ENCODE measurements at places on chromosomes 2 and 18.
A peak's percentile ranks its signal among the peaks of the same experiment; 100 is the strongest.

DNA sequence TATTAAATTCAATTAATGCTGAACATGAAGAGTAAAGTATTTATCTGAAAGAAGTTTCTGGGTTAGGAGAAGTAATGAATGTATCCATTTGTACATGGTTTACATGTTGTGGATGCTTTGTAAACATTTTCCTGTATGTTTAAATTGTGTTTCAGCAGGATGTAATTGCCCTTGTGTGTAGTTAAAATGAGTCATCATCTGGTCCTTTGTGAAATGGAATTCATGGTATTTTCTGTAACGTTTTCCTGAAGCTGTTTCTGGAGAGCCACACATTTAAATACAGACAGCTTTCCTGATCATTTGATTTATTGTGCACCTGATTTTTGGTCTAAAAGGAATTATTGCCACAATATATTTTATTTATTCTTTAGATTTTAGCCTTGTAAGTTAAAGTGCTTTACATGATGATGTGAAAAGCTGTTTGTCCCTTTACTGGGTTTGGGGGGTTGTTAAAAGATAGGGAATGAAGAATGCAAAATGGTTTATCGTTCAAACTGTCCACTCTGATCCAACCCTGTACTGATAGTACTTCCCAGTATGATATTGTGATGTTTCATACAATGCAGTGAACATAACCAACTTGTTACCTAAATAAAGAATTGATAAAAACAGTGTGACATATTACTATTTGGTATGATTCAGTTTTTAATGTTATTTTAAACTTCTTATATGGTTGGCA is 41.7 kb upstream of the SLC3A1 start:
- DNase-seq: no peak

DNA sequence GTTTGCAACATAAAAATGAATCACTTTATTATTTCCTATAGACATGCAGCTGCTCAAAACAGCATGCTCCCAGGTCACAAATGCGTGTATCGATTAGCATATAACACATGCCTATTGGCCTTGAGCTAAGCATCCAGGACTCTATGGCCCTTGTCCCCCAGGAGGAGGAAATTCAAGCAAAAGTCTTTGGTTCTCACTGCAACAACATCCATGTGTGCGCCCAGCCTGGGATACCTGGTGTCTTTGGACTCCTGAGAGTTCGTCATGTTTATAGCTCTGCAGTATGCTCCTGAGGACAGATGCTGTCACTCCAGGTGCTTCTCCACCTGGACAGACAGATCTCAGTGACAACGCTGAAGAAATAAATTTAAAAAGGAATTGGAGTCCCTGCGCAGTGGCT is 284.6 kb downstream of the PHLPP1 start:
- DNase-seq: no peak

GRCh38 chr2:139613264-139613663 is 833.1 kb upstream of the NXPH2 start:
- no peak for DNase-seq

DNA sequence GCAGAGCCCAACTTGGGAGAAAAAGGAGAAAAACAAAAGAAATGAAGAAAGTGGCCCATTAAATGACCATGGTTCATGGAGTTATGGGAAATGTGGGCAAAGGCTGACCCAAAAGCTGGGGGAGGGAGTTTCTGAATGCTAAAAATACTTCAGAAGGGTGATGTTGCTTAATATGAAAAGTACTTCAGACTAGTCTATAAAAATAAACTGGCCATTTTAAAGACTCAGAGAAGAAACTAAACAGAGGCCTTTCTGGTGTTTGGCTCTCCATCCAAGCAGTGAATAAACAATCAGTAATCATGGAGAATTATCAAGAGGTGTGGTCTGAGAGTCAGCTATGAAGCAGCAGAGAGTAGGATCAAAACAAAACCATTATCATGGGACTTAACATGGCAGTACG is 160.8 kb upstream of the MAPRE2 start:
- no peak for DNase-seq

- no peak for DNase-seq
Observed at GRCh38 chr18:36493349-36494159, 196.0 kb downstream of the FHOD3 start.

DNA sequence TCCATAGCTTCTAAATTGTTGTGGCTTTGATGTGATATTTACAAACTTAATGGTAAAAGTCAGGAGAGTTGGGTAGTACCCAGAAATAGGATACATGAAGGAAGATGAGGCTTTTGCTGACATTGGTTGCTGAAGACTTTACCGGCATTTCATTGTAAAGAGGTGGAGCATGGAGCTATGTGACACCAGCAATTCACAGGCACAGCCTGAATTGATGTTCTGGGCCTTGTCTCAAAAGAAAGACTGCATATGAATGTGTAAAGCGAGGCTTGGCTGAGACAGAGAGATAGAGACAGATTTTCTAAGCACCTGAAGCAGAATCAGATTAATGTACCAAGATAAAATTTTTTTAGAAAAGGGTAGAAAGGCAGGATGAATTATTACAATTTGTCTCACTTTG is 864.9 kb upstream of the ID2 start:
- no peak for DNase-seq

DNA sequence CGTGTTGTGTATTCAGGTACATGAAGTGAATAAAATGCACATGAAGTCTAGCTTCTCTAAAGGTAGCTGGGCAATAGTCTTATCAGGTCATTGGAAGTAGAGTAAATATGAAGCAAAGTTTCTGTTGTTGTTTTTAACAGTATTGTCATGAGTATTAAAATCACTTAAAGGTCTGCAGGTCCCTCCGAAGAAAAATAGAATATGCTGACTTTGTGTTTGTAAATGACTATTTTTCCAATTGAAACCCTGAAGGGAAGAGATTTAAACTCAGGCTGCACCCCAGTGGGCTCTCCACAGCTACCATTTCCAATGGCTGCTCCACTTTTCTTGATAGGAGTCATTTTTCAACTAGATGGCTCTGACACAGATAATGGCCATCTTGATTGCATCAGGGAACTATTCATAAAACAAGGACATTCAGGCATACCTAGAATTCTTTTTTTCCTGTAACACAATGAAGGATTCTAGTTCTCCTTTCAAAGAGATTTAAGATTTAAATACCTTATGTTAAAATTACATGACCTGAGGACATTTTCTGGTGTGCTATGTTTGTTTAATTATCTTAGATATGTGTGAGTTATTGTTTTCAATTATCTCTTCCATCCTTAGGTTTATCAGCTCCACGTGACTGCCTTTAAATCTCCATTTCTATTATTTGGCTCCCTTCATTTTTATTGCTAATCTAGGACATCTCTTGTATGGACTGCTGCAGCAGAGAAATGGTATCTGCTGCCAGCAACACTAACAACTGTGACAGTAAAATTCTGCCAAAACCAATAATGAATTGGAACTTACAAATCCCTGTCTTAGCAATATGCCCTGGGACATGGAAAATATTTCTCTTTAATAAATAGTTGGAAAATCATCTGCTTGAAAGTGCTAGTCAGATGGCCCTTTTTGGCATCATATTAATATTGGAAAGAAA is 149.2 kb upstream of the NOSTRIN start:
- DNase-seq: no peak

GRCh38 chr2:106137731-106138521 is 56.2 kb downstream of the UXS1 start:
- no peak for DNase-seq

GRCh38 chr2:200627110-200627770 is 41.4 kb downstream of the AOX1 start:
- no peak for DNase-seq

DNA sequence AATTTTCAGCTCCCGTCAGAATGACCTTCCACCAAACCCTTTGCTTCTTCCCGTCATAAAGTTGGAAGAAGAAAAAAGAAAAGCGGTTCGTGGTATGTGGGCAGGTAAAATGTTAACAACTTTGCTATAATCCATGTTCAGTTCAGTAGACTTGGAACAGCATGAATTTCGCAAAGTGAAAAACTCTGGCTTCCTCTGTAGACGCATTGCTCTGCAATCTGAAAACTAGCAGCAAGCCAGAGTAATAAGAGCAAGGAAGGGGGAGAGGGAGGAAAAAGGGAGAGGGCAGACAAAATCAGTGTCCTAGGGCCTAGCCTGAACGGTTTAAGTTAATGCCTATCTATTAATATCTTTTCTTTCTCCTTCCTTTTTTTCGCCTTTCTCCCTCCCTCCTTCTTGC is 26.7 kb upstream of the CHRNA1 start:
- no peak for DNase-seq

GRCh38 chr2:95374451-95374920 is 28.0 kb upstream of the FAHD2A start:
- no peak for DNase-seq

DNA sequence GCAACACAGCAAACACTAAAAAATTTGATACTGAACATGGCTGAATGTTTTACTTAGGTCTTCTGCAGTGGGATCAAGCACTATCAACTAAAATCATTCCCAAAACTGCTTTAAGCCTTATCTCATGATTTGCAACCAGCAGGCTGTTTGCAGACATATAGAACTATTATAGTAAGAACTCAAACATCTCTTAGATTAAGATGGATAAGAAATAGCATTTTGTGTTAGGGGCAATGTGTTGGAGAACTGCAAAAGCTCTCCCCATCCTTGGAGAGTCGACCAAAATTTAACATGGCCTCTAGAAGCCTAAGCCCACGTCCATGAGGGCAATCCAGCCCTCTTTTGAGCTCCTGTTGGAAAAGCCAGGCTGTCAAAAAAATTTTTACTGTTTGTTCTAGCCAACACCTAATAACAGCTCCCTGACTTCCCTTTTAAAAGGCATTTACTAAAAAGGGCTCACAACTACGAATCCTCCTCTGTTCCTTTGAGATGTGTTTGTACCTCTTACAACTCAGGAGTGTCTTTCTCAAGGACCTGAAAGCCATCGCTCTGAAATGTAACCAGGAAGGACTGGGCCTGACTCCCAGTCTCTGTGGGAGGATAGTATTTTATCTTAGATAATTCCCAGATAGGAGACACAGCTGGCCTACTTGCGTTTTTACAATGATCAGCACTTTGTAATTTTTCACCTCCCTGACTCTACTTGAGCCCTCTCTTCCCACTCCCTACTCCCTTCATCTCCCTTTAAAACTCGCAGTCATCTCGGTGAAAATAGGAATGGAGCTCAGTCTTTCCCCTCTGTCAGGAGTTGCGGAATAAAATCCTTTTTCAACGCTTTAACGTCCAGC is 1.4 kb downstream of the KRCC1 start:
- no peak for DNase-seq

DNA sequence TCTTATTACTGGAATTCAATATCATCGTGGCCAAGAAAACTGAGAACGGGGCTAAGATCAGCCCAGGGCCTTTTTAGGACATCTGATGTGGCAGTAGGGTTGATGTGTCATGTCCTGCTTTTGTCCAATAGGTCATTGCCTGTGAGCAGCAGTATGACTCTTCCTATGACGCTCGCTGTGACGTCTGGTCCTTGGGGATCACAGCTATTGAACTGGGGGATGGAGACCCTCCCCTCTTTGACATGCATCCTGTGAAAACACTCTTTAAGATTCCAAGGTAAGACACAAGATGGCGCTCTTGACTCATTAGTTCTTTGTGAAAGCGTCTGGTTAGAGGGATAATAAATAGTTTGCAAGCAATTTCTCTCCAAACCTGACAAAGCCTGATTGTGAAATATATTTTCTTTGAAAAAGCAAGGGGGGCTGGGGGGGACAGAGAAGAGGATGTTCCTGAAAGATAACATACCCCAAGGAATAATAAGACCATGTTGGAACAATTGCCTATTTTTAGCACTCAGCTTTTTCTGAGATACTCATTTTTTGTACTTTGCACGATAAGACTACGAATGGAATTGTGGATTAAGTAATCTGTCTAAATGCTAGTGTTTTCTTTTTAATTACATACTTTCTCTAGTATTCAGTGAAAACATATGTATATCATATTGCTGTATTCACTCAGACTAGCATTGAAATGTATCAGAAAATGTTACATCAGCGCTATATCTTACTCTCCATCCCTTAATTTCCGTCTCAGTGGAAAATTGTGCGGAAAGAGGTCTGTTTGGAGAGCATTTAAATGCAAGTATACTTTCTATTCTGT is 58.1 kb downstream of the MYO3B start:
- DNase-seq: peak; percentile 34

GRCh38 chr18:49723648-49724180 is 89.6 kb downstream of the ACAA2 start:
- DNase-seq: peak; percentile 38

- DNase-seq: no peak
Observed at GRCh38 chr2:237650455-237650850, 23.1 kb downstream of the LRRFIP1 start.

- no peak for DNase-seq
Observed at GRCh38 chr2:74583504-74583903, 29.0 kb downstream of the DOK1 start.

DNA sequence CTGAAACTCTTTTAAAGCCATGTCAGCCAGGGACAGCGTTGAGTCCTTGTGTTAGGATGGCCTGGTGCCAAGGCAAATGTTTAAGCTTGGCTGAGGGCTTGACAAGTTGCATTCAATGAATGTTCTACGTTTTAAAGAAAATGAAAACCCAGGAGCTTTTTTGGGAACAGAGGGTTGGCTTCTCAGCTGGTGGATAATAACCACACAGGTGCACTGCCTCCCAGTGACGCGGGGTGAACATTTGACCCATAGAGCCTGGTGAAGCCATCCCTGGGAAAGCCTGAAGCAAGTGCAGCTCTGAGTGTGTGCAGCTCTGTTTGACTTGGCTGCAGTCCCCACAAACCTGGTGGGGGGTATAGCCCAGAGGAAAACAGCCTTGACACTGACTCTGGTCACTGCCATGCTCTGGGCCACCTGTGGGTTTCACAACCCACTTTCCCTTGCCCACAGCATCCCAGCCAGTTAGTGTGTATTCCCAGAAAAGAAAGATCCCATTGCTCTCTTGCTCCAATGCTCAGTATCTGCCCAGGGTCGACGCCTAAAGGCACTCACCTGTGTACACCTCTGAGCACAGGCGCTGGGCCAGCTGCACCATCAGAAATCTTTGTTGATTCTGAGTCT is 874.9 kb downstream of the RNF144A start:
- DNase-seq: no peak

- DNase-seq: no peak
Observed at GRCh38 chr2:155062250-155062921, 363.9 kb downstream of the KCNJ3 start.
